NCI-H1092 treated with DMSO at 0.1 percent for 48 hours (cell line): ENCODE measurements at places on chromosomes 12 and 14.

GRCh38 chr14:24234095-24235005, 1.6 kb downstream of the GMPR2 start:
- DNase-seq: no peak

DNA sequence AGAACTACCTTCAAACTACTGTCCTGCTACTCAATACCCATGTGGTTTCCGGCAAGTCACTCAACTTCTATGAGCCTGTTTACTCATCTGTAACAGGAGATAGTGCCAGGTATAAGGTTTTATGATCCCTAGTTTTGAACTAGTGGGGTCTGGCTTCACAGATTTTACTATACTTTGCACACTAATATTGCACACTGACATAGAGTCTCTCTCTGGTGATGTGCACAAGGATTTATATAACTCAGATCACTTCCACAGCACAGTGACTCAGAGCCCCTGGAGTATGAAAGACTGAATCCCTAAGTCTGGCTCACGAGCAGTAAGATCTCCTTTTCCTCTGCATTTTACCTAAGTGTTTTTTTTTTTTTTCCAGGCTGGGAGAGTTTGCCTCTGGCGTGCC, 69.7 kb upstream of the SLC38A2 start:
- no peak for DNase-seq

GRCh38 chr12:111404362-111405148, 1.2 kb upstream of the SH2B3 start:
- DNase-seq: no peak

GRCh38 chr12:78018171-78018910, 187.6 kb downstream of the NAV3 start:
- DNase-seq: no peak

DNA sequence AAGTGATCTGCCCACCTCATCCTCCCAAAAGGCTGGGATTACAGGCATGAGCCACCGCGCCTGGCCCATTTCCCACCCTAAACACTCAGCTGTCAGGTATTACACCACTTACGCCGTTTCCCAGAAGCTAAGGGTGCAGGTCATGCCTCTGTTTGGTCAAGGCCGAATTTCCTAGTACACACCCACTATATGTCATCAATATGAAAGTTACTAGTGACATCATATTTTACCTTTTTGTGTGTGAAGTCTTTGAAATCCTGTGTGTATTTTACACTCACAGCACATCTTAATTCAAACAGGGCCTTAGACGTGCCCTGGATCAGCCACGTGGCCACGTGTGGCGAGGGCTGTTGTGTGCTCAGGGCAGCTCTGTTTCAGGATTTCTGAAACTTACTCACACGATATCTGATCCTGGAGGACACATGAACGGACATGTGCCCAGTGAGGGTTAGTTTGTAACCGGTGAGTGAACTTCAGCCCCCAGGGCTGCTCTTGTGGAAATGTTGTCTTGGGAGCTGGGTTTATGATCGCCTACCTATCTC, 51.8 kb downstream of the GLT1D1 start:
- no peak for DNase-seq
